ENCODE measurements at places on chromosomes 12 and 14.

GRCh38 chr12:20063116-20063515 is 305.2 kb upstream of the PDE3A start:
- no peak for DNase-seq

GRCh38 chr12:84058136-84058535 is 854.5 kb downstream of the SLC6A15 start:
- DNase-seq: no peak

DNA sequence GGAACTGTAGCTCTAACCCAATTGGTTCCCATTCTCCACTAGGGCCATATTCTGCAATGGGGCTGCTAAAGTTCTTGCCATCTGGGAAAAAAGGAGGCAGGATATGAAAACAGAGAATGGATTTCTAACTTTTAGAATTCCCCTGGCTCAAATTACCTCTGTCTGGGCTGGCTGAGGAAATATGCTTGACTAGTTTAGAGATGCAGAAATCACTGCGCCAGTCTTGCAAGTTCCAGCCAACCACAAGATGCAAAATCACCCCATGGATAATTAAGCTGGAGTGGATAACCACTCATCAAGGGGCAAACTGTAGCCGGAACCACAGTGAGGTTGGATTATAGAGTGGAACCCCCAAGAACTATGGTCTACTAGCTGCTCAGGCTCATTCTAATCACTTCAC is 126.3 kb downstream of the RALGAPA1 start:
- DNase-seq: no peak

DNA sequence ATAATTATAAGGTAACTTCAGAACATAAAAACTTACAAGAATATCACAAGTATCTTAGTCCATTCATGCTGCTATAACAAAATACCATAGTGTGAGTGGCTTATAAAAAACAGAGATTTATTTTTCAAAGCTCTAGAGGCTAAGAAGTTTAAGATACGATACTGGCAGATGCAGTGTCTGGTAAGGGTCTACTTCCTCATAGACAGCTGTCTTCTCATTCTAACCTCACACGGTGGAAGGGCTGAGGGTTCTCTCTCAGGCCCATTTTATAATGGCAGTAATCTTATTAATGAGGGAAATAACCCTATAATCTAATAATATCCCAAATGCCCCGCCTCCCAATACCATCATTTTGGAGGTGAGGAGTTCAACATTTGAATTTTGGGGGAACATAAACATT is 23.7 kb upstream of the OSBPL8 start:
- DNase-seq: no peak

GRCh38 chr12:131189781-131190180 is 236.1 kb downstream of the ADGRD1 start:
- no peak for DNase-seq

DNA sequence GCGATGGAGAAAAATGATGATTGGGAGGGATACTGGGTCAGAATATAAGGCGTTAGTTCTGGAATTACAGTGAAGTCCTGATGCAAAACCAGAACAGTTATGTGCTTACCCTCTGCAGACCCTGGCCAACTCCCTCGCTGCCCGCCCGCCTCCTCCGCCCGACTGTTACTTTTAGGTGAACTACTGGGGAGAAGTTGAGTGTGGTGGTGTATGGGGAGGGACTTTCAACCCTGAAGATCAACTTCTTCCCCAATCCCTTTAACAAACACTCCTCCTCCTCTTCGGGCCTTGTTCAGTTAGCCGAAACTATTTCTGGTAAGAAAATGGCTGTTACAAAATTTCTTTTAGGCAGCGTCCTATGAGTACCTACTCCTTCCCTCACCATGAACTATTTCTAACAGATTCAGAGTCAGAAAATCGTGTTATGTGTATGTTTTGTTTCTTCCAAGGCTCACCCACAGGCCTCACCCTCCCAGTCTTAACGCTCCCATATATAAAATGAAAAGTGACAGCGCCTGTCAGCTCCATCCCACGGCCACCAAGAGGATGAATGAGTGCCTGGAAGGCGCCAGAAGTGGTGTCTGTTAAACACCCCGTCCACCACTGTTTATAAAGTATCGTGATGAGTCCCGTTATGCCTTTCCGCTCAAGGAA is 1.3 kb downstream of the FBXO33 start:
- no peak for DNase-seq

DNA sequence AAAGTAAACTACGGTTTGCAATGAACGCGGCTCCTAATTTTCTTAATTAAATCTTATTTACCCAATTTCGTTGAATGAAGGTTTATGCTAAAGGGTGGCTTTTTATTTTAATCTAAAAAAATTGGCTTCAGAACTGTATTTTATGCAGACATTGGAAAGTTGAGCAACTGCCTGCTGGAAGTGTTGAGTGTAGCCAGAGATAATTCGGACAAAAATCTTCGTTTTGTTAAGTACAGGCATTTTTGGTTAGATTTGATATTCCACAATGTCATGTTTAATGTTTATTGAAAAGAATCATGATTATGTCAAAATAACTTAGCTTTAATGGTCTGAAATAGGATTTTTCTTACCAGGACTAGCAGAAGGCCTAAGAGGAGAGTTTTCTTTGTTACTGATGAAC is 875 bp downstream of the IRAK3 start:
- DNase-seq: no peak

- DNase-seq: no peak
Observed at GRCh38 chr12:11685716-11686115, 36.2 kb downstream of the ETV6 start.

DNA sequence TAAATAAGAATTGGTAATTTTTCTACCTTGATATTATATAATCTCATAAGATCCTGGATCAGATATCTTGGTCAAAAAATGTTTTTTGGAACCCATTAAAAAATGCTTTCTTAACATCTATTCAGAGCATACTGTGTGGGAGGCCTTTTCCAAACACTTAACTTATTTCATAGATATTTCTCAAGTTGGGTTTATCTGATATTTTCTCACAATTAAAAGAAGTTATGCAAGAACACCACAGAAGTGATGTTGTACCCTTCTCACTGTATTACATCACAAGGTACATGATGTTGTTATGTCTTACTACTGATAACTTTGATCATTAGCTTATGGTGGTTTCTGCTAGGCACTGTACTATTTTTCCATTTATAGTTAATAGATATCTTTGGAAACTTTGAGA is 23.4 kb upstream of the PRPF39 start:
- DNase-seq: no peak

DNA sequence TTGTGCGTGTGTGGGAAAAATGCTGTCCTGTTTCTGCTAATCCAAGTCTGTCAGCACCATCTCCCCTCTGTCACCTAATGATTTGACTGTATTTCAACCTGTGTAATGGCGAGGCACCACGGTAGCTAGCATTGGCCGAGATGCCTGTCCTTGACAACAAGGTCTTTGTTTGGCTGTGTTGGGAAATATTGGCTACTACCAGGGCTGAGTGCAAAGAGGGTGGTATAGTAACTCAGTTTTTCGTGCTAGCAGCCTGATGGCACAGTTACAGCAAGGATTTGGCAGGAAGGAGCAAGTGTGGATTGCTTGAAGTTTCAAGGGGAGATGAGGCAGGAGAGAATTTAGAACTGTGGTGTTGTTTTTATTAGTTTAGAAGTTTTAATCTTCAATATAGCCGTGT is 440.3 kb upstream of the RGS6 start:
- DNase-seq: no peak

DNA sequence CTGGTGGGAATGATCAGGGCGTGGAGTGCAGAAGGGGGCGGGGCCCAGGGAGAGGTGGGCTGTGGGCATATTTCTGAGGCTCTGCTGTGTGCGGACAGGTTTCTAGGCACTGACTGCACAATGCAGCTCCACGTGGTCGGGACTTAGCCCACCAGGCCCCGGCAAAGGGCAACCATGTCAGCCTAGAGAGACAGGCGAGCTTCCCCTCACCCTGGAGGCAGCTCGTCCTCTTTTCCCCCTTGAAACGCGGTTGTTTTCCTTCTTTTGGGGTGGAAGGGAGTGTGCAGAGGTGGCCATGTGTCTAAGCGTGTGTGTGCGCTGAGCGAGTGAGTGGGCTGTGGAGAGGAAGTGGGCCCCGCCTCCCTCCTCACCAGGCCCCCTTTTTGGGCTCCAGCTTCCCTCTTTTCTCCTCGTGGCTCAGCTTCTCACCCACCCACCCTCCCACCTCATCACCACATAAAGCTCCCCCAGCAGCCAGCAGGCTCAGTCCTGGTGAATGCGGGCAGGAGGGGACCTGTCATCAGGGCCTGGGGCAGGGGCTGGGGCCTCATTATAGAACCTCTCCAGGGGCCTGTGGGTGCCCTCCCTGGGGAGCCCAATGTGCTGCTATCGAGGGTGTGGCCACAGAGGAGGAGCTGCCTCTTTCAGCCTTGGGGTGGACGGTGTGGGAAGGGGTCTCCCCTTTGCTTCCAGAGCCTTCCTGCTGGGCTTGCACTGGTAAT is 22.0 kb downstream of the LRTM2 start:
- no peak for DNase-seq

- no peak for DNase-seq
Observed at GRCh38 chr12:122937622-122938091, 28.6 kb downstream of the ABCB9 start.

GRCh38 chr12:30286345-30286926 is 409.2 kb downstream of the IPO8 start:
- no peak for DNase-seq

GRCh38 chr14:35783699-35784098 is 25.4 kb downstream of the RALGAPA1 start:
- DNase-seq: no peak

DNA sequence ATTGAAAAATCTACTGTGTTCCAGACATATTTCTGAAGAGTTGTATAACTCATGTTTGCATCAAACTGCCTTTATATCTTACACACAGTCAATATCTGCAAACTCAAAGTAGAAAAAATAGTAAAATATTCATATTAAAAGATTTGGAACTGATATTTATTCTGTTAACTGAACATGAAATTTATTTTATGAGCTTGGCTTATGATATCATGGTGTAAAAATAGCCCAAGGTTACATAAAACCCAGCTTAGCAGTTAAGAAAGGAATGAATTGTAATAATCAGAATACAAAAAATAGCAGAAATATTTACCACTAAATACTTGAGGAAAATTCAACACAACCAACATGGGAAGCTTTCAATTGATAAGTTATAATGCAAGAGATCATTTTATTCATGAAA is 367.9 kb downstream of the FLRT2 start:
- DNase-seq: no peak

DNA sequence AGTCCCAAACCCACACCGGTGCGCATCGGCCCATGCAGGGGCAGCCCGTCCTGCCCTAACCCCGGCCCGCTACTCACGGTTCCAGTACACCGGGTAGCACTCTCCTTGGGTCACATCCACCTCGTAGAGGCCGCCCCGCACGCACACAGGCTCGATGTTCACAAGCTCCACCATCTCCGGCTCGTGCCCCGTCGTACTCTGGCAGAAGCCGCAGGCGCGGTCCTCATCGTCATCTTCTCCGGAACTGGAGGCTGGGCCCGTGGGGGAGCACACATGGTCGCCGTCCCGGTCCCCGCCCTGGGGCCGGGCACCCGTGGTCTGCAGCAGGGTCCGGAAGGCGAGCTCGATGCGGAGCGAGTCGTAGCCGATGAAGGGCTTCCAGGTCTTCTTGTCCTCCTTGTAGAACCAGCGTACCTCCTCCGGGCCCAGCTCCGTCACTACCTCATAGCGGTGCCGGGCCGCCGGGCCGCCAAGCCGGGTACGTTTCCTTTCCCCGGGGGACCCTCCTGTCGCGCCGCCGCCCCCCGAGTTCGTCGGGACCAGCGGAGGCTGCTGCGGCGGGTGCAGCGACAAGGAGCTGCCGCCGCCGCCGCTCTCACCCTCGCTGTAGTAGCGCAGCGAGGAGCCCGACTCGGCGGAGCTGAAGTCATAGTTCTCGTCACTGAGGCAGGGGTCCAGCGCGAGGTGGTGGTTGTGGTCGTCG is 788 bp downstream of the DDHD1 start:
- DNase-seq: peak; percentile 34

DNA sequence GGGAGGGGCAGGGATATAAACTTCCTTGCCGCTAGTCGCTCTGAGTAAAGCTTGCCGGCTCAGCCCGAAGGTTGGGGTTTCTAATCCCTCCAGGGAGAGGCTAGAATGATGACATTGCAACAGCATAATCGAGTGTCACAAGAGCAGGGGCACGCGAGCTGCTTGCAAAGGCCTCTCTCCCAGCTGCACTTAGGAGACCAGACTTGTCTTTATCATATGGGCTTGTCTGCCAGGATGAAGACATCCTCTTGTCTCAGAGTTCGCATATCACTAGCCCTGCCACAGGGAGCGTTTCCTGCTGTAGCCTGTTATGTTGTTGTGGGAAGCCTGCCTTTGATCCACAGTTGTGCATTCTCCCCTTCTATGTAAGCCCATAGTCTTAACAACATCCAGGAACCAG is 180.0 kb downstream of the ESR2 start:
- DNase-seq: no peak

- DNase-seq: no peak
Observed at GRCh38 chr12:34264110-34264509, 241.8 kb downstream of the ALG10 start.

GRCh38 chr12:49540229-49541139 is 1.7 kb downstream of the KCNH3 start:
- no peak for DNase-seq

DNA sequence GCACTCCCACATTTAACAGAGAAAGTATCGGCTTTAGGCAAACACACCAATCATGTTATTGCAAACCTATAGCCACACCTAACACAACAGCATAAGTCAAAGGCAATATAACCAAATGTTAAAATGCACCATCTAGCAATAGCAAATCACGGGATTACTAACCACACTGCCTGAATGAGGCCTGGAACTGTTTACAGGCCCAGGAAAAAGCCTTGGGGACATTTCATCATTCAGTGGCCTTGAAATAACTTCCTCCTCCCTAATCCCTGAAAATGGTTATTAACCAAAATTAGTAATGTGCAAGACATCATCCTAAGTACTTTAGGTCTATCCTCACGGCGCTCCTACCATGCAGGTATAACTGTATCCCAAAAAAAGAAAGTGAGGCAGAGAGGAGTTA is 2.3 kb downstream of the GALC start:
- DNase-seq: no peak

DNA sequence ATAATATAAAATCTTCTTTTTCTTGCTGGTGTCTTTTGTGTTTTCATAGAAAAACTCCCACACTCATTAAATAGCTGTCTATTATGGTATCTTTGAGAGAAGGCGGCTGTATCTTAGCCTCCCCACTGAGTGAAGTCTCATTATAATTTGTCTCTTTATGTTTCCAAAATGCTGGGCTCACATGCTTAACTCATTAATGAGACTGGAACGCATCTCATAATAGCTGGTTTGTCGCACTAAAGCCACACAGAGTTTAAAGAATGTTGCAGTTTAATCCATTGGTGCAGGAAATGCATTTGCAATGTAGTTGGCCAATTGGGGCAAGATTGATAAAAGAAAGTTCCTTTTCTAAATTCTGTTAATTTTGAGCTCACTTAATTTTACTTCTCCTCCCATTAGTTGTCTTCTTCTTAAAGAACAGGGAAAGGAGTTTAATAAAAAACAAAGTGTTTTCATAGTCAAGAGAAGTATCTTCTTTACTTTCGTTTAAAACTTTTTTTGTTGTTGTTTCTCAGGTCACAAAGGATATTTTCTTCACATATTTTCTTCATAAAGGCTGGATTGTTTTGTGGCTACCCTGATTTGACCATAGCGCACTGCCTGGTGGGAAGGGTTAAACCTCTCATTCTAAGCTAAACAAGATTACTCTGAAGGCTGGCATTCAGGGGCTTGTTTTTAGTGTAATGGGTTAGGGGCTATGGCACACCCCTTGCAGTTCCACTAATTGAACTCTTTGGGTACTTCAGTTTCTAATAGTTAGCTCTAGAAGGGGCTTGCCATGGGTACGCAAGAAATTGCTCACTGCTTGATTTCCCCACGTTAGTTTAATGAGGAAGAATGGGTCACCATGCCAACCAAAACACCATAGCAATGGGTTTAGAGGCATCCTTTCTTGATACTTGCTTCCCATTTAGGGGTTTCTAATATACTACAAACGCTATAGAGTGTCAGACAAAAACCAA is 197.0 kb downstream of the TMTC2 start:
- no peak for DNase-seq

Data from stimulated activated CD8-positive, alpha-beta memory T cell treated with anti-CD3 and anti-CD28 coated beads, Interleukin-2, amount 100 ng/mL, for 1 hour (primary cell).